Fibroblast of pulmonary artery (primary cell): ENCODE measurements at places on chromosomes 1 and 21.

DNA sequence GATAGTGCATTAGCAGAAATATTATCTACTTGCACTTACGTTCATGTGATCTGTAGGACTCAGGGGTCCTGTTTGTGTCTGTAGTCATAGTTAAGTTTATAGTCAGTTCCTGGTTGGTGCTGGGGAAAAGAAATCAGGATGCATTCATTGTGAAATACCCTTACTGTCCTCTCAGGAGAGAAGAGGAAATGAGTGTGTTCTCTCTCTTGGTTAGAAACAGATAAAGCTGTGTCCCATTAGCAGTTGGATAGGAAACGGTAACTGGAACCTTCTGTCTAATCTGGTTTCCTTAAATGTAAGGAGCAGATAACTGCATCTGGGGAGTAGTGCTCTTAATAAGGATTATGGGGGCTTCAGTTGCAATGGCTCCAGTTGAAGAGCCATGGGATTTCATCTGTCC lies 8.9 kb downstream of the SDCCAG8 start:
- DNase-seq: peak; percentile 88

DNA sequence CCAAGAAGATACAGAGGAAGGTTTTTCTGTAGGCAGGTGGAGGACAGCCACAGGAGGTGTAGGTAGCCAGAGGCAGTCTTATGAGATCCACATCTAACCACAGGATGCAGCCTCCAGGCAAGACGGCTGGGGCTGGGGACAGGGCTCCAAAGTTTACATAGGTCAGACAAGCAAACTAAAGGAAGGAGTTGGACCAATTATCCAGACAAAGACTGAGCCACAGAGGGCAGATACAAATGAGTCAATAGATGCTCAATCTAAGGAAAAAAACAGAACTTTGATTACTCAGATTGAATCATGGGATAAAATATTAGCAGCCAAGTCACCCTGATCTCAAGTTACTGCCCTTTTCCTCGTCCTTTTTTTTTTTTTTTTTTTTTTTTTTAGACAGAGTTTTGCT lies 91.6 kb downstream of the RGS7 start:
- no peak for DNase-seq

GRCh38 chr1:91703095-91703494 lies 182.9 kb downstream of the TGFBR3 start:
- no peak for DNase-seq

DNA sequence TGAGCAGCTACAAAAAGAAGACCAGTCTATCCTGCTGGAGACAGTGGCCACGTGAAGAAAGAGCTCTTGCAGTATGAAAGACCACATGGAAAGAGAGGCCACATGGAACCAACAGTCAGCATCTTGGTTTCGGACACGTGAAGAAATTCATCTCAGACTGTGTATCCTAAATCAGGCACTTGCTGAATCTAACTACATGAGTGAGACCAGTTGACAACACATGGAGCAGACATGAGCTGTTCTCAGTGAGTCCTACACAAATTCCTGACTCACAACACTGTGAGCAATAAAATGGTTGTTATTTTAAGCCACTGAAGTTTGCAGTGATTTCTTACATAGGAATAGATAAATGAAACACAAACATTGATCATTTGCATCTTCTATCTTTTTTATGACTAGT lies 2.4 kb upstream of the TAF1A start:
- no peak for DNase-seq

GRCh38 chr1:36988321-36988720 lies 46.0 kb downstream of the GRIK3 start:
- no peak for DNase-seq

- no peak for DNase-seq
These were observed 87.0 kb downstream of the TNR start for GRCh38 chr1:175656416-175656815.

DNA sequence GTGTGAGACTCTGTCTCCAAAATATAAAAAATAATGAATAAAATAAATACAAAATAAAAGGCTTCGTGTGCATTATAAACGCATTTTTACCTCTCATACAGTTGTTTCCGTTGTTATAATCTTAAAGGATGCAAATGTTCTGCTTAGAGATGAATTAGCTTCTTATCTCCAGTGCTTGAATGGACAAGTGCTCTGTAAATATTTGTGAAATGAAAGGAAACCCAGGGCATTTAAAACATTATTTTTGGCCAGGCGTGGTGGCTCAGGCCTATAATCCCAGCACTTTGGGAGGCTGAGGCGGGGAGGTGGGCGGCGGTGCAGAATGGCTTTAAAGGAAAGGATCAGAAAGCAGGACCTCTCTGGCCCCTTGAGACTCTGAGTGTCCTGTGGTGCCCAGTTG lies 94.5 kb downstream of the HUNK start:
- no peak for DNase-seq

- peak; percentile 13 for DNase-seq
These were observed 35.3 kb downstream of the CLIC6 start for GRCh38 chr21:34704119-34704518.

- no peak for DNase-seq
These were observed 594.7 kb downstream of the ADGRL2 start for GRCh38 chr1:82395440-82395839.

GRCh38 chr21:42844411-42845113 lies 34.8 kb downstream of the WDR4 start:
- no peak for DNase-seq

GRCh38 chr1:156865258-156865657 lies 4.6 kb downstream of the NTRK1 start:
- DNase-seq: no peak

DNA sequence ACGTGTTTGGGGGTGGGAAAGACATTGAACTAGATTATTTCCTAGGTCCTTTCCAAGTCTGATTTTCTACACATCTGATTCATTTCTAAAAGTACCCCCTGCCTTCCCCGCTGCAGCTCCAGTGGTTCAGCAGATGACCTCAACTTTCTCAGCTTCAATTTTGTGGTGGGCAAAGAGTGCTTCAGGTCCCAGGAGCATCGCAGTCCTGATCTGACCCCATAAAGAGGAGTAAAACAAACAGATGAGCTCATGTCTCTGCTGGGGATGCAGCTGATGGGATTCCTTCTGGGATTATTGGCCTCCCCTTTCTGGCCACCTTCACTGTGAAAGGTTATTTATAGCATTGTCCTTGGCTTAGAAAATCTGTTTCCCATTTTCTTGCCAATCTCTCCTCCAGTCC lies 337.0 kb upstream of the PLXNA2 start:
- DNase-seq: no peak

GRCh38 chr1:4452701-4453100 lies 201.7 kb upstream of the AJAP1 start:
- DNase-seq: no peak

- peak; percentile 65 for DNase-seq
These were observed 15.5 kb downstream of the TMEM59 start for GRCh38 chr1:54037476-54037875.

- DNase-seq: no peak
These were observed 139.9 kb downstream of the DSCAM start for GRCh38 chr21:40706806-40707655.

GRCh38 chr1:116902027-116902426 lies 7.7 kb upstream of the PTGFRN start:
- DNase-seq: no peak

DNA sequence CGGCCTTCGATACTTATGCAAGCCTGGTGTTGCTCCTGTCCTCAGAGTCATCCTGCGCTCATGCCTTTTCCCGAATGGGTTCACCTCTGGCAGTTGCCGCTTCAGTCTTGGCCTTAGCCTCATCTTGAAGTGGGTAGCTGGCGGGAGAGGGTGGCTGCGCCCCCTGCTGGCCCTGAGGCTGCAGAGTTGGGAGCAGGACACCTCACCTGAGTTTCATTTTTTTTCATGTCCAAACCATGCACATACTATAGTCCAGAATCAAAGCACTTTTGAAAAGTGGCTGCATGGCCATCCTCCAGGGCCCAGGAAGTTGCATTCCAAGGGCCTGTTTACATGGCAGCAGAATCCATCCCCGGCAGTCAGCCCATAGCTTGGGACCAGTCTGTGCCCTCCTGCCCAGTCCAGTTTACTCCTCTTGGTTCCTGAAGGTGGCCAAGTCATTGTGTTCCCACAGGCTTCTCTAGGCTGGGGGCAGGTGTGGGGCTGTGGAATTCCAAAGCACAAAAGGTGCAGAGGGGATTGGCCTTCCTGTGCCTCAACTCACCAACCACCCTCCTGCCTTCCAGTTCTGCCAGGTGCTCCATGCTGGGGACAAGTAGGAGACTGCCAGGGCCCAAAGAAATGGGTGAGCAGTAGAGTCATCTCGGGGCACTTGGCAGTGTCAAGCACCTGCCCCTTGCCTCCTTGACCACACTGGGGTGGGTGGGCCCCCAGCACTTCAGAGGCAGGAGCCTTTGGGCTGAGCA lies 44.0 kb downstream of the YARS1 start:
- DNase-seq: peak; percentile 80

DNA sequence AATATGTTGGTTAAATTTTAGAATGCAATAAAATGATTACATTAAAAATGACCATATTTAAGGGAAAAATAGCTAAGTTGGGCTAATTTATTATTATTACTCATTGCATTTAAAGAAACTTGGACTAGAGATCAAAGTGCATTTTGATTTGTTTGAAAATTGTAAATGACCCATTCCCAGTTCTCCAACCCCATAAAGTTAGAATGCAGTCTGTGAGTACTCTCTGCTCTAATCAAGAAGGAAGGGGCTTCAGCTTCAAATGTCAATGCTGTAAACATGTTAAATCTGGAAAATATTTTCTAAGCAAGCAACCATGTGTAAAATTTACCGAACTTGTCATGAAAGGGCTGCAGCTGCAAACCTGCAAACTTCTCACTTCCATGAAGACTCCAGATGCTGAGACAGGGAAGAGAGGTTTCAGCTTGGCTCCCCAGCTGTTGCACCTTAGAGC lies 232.7 kb downstream of the TTLL7 start:
- DNase-seq: no peak

DNA sequence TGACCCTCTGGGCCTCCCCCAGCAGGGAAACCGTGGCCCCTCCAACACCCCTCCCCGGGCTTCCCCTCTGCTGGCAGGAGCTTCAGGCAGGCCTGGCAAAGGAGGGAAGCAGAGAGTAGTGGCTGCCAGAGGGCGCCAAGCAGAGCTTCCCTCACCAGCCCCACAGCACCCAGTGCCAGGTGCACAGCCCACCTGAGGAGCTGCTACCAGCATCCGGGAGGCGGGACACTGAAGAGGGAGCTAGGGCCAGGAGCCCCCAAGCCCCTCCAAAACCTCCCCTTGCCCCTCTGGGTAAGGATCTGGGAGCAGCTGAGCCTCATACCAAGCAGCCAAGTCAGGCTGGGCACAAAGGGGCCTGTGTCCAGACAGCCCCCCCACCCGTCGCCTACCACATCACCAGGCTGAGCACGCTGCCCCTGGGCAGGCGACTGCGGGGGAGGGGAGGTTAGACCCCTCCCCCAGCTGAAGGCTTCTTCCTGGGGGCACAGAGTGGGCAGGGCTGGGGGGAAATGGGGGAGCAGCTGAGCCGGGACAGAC lies 19.6 kb downstream of the CCDC24 start:
- DNase-seq: no peak

GRCh38 chr1:219149953-219150352 lies 23.7 kb upstream of the LYPLAL1 start:
- DNase-seq: no peak

DNA sequence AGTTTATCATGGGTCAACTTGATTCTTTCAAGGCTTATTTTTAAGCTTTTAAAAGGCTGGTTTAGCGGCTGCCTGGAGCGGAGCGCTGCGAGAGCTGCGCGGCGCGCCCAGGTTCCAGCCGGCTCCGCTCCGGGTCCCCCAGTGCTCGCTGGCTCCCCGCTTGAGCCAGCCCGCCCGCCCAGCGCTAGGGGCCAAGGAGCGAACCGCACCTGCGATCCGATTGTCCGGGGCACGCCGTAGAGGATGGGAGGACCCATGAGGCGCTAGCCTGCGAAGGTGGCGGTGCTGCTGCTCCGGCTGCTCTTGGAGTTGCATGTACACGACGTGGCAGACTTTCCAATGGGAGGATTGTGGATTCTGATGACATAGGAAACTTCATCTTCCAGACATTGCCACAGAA lies 9.9 kb upstream of the CFHR4 start:
- DNase-seq: peak; percentile 17

DNA sequence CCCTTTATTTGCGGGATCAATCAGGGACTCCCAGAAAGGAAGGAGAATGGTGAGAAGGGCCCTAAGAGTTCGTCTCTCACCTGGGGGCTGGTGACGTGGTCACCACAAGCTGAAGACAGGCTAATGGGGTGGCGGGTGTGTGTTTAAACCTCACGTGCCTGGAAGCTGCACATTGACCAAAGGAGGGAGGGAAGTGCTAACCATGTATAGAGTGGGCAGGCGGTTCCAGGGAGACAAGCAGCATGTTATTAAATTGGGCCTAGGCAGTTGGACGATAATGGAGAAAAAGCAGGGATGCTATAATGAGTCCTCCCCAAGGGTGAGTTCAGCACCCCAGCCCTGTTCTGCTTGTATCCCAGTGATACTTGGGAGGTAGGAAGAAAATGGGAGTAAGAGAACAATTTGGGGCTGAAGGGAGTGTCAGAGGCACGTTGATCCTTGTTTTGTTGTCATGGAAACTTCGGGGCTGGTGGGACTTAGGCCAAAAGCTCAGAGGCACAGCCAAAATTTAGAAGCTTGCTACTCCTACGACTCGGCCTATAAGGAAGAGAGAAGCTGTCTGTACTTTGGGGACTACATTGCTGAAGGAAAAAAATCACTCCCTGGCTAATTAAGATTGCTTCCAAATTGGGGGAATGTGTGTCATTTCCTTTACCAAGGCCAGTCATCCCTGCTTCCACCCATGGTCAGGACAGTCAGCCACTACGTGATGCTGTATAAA lies 33.2 kb upstream of the EPHA8 start:
- peak; percentile 67 for DNase-seq

GRCh38 chr1:186497651-186498050 lies 36.7 kb upstream of the PDC start:
- no peak for DNase-seq

DNA sequence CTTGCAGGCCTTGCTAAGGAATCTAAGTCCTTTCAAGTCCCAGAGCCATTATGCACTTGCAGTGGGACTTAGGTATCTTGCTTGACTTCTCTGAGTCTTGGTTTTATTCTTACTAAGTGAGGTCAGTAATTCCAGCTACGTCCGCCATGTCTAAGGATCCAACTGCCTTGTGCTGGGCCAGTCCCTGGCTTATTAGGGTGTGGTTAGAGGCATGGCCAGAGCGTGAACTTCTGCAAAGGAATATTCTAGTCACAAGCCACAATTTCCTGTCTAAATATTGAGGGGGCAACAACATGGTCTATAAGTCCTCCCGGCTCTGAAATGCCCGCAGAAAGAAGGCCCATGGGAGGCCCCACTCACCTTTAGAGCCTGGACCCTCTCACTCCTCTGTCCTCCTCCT lies 82.9 kb downstream of the TMEM53 start:
- no peak for DNase-seq

GRCh38 chr1:84159533-84160240 lies 15.6 kb downstream of the PRKACB start:
- no peak for DNase-seq

GRCh38 chr1:230408971-230409370 lies 17.2 kb downstream of the PGBD5 start:
- no peak for DNase-seq
